Fibroblast of villous mesenchyme (primary cell): ENCODE measurements at places on chromosomes 1 and 21. TPM values are rescaled to one million over a fixed set of nuclear protein-coding genes. Genes with fewer than 3 reads are reported as not detected.

DNA sequence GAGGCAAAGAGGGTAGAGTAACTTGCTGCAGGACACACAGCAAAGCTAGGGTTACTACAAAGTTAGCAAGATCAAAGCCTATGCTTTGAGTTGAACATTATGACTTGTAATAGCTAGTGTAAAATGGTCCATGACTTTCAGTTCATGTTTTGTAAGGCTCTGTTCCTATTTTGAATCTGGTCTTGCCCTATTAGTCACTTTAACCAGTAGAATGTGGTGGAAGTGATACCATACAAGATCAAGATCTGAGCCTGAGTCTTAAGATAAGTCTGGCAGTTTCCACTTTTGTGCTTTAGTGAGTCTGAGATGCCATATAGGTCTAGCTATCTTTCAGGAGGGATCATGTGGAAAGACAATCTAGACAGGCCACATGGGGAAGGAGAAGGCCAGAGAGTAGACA, 282.1 kb upstream of the BRINP3 start:
- DNase-seq, result no peak

DNA sequence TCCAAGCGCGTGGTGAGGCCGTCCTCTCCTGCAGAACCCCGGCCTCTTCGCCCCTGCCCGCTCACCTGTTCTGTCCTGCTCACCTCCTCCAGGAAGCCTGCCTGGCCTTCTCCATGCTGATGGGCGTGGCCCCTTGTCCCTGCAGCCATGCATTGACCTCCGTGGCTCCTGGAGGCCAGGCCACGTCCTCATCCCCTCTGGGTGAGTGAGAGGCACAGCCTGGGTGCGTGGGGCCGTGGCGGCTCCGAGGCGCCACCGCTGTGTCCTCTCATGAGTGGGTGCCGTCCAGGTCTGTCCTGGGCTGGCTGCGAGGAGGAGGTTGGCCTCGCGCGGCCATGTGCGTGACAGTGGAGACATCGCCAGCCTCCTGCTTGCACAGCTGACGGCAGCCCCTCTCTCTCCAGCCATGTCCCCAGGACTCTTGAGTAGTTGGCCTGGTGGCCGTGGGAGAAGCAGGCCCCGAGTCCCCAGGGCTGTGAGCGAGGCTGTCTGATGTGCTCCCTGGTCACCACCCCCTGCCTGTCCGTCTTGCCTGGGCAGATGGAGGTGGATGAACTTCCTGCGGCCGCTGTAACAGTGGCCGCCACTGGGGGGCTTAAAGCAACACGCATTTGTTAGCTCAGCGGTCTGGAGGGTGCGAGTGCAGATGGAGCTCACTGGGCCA, 58.1 kb downstream of the PRKCZ start:
- peak; percentile 42 for DNase-seq

- DNase-seq, result no peak
Measured at GRCh38 chr1:92482665-92483609, 3.8 kb downstream of the GFI1 start.

GRCh38 chr1:115429241-115429640, 91.2 kb upstream of the NGF start:
- no peak for DNase-seq

DNA sequence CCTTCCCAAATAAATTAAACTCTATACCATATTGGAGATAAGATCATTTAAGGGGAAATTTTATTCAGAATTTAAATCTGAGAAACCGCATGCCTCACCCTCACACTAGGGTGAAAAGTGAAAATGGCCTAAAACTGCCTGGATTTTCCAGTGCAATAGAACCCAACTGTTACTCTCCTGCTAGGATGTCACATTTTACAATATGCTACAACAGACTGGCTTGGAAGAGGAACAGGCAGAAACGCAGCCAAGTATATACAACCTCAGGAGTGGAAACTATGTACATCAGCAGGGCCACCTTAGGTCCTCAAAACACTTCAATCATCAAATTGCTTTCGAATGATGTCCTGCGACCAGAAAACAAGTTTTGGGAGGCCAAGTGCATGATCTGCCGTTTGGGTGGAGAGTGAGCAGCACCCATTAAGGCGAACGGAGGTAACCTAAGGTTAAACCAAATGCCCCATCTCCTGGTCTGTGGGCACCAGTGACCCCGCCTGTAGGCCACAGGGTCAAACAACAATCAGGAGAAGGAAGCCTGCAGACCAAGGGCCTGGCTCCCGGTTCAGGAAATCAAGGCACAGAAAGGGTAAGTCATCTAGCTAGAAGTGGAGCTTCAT, 4.9 kb downstream of the RCAN1 start:
- DNase-seq, result no peak

- DNase-seq, result peak; percentile 87
Measured at GRCh38 chr1:92994105-92994712, 32.9 kb upstream of the DIPK1A start.

DNA sequence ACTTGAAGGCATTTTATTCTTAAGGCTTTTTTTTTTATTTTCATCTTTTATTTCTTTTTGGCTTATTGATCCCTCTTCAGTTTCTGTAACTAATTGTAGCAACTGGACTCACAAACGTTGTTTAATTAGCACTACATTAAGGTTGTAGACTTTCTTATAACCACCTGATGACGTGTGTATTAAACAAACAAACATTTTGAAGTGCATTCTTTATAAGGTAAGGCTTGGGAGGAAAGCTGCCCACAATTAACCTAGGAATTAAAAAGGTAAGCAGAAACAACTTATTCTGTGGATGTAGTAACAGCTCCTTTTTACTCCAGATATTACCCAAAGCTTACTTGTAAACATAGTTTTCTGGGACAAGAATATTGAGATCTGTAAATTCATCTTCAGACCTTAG, 55.0 kb downstream of the CAMSAP2 start:
- no peak for DNase-seq

- peak; percentile 27 for DNase-seq
Measured at GRCh38 chr1:197614916-197615692, 160.2 kb downstream of the DENND1B start.

GRCh38 chr21:18529254-18529653, 125.7 kb upstream of the TMPRSS15 start:
- peak; percentile 7 for DNase-seq

DNA sequence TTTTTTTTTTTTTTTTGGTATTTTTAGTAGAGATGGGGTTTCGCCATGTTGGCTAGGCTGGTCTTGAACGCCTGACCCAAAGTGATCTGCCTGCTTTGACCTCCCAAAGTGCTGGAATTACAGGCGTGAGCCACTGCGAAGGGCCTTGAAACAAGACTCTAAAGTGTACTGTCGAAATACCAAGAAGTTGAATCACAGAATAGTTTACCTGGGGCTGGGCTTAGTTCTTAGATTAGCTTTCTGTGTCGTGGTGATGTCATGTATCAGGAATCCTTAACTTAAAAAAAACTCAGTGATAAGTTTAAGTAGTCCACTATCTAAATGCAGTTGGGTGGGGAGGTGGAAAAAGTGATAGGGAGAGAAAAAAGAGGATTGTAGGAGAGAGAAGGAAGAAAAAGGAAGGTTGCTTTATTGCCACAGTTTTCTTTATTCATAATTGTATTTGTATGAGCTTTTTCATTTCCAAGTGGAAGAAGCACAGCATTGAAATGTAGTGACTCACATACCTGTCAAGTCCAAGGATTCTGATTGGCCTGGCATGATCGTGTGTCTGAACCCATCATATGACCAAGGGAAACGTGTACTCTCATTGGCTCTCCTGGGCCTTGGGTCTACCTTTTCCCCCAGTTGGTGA, 13.4 kb downstream of the ITSN1 start:
- DNase-seq, result peak; percentile 87

DNA sequence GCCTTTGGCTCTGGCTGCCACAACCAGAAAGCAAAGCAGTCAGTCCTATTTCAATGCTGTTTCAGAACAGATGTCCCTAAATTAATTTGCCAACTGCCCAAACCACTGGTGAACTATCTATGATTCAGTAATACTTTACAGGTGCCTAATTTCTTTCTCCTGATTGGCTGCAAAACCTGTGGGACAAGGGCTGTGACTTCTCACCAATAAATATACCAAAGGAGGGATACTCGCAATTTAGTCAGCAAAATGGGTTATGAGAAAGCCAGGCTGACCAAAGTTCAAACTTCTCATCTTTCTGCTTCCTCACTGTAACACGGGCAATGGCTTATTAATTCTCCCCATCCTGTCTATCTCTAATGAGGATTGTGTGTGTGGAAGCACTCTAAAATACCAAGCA, 12.8 kb downstream of the GPN2 start:
- no peak for DNase-seq

DNA sequence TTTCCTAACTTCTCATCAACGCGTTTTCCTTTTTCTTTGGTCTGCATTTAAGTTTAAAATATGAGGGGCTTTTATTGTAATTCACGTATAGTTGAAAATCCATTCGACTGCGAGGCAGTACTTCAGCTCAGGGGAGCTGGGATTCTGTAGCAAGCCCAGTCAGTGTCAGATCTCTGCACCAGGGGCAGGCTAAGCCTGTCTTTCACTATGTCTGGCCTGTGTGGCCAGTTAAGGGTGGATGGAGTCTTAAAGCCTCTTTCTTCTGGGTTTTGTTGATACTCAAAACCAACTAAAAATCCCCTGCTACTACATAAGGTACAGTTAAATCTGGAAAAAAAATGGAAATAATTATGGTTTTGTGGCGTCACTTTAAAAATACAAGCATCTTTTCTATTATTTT, 124.7 kb downstream of the TYW3 start:
- DNase-seq, result no peak

GRCh38 chr1:230186874-230187273, 119.8 kb downstream of the GALNT2 start:
- DNase-seq, result no peak

- DNase-seq, result no peak
Measured at GRCh38 chr1:27351541-27352107, 9.8 kb downstream of the SYTL1 start.

DNA sequence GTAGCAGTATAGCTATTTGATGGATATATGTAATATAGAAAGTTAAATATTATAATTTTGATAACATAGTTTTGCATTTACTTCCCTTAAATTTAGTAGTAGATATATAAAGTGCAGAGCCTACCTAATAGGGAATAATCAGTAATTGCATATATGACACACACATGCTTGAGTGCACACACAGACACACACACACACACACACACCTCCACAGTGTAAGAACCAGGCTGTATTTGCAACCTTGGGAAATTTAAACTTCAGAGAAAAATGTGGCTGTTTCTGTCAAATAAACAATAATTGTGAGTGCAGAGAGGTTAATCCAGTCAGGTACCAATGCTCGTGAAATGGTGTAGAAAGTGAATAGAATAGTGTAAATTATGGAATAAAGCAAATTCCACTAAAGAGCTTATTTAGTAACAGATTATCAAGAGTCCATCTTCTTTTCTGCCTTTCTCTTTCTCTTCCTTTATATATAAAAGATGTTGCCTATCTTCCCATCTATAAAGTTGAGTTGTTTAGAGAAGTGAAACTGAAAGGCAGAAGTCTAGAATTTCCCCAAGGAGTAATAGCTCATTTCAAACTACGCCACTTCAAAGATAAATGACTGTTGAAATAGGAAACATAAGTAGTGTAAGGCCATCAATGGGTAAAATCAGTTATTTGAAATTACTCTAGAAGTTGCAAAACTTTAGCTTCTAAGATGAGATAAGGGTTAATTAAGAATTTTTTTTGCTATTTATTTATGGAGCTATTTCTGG, 273.7 kb downstream of the SRGAP2C start:
- peak; percentile 7 for DNase-seq

DNA sequence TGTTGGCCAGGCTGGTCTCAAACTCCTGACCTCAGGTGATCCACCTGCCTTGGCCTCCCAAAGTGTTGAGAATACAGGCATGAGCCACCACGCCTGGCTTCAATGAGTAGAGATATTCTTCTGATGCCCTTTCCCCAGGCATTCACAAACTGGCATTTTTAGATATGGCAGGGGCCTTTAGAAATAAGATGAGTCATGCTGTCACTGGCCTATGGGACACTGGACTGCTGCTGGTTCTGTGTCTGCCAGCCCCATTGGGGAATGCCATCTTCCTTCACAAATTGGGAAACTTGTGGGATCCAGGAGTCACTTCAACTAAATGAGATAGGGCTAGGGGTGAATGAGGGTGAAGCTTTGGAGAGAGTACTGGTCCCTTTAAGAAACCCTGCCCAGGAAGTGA, 16.0 kb downstream of the KLHDC8A start:
- no peak for DNase-seq

- peak; percentile 59 for DNase-seq
Measured at GRCh38 chr1:29513357-29513756, 277.0 kb downstream of the PTPRU start.

GRCh38 chr1:32695098-32695904, 7.3 kb downstream of the SYNC start:
- DNase-seq, result peak; percentile 67

DNA sequence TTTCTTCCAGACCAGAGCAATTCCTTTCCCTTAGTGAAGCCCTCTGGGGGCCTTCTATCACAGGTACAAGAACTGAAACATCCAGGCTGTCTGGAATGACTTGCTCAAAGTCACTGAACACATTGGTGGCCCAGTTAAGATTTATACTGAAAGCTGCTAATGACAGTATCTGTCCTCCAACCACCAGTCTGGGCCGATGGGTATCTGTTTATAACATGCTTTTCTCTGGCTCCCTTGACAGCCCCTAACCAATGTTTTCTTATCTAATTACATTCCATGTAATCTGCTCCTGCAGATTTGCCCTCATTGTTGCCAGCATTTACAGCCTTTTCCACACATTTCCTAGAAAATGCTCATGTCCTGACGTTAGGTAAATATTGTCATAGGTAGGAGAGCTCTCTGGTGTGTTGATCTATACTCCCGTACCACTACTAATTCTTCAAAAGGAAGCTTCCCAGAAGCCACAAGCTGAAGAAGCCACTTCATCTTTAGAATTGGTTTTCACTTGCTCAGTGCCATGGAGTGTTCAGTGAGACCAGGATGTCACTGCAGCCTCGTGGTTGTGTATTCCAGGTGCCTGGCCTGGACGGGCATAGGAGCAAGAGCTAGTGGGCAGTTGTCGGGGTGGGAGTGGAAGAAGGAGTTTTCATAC, 163.9 kb downstream of the TSEN15 start:
- DNase-seq, result no peak

The TCHHL1 gene
- total RNA-seq, result not detected in 2 replicates

The LCE1B gene
- total RNA-seq, result not detected in 2 replicates

The CAPN8 gene
- not detected in 2 replicates for total RNA-seq

The CFAP126 gene
- not detected in 2 replicates for total RNA-seq

The KAZN gene
- 8.6 and 10.6 TPM in 2 replicates for total RNA-seq

The INAVA gene
- 0.32 TPM in 1 of 2 replicates, not detected in the other for total RNA-seq

The CD1B gene
- total RNA-seq, result not detected in 2 replicates

The TMIGD3 gene
- under 0.01 and 0.43 TPM in 2 replicates for total RNA-seq
